ENCODE measurements at places on chromosomes 12 and 14.

- DNase-seq = no peak
Measured at GRCh38 chr12:30696103-30696408, 387 bp upstream of the IPO8 start.

DNA sequence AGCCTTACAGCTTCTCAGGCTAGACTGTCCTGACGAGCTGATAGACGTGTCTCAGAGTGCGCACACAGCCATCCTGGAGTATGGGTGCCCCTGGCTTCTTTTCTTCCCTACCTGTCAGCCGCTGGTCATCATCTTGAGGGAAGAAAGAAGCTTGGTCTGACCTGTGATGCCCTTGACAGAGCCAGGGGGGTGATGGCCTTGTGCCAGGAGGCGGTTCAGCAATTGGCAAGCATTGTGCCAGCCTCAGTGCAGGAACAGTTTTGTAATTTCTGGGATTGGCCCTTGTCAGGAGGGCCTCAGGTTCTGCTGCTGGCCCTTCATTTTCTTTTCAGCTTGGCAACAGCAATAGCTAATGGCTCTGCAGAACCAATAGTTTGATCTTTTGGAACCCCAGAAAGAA, 80.1 kb downstream of the ADCK1 start:
- DNase-seq = no peak

- DNase-seq = no peak
Measured at GRCh38 chr12:74552201-74552600, 14.6 kb downstream of the ATXN7L3B start.

- no peak for DNase-seq
Measured at GRCh38 chr12:106049546-106049945, 89.2 kb downstream of the NUAK1 start.
